ENCODE measurements at places on chromosomes 7 and 10.

DNA sequence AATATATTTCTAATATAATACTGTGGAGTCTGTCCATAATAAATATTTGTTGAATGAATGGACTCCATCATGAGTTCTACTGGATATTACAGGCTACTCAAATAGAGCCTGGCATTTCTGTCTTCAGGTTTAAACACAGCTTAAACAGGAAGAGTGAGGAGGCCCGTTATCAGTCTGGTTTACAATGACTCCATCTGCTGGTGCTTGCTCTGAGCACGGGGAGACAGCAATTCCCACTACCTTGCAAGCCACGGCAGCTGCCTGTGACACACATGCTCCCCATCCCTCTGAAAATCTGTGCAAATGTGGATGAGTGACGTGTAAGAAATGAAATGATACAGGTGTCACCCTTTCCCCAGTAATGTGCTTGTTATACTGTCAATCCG, 293.5 kb upstream of the IMMP2L start:
- no peak for DNase-seq

GRCh38 chr10:21511946-21512572, 13.4 kb downstream of the SKIDA1 start:
- no peak for DNase-seq

- DNase-seq: no peak
Observed at GRCh38 chr10:7563770-7564169, 103.0 kb downstream of the ITIH5 start.

GRCh38 chr7:2227699-2228098, 5.0 kb downstream of the MAD1L1 start:
- no peak for DNase-seq

DNA sequence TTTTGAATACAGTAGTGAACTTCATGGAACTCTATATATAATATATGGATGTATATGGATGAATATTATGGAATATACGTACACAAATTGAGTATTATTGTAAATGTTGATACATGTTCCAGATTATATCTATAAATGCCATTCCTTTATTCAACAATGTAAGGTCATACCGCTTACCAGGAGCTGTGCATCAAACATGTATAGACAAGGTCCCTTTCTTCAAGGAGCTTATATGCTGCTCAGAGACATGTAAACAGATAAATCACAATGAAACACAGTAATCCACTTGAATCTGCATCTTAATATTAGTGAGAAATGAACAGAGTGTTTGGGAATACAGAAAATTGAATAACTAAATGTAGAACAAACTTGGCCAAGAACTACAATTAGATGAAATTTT, 898 bp upstream of the SEM1 start:
- DNase-seq: no peak

- no peak for DNase-seq
Observed at GRCh38 chr7:157570531-157571200, 233.9 kb downstream of the DNAJB6 start.
